Activated naive CD8-positive, alpha-beta T cell treated with anti-CD3 and anti-CD28 coated beads for 36 hours (primary cell): ENCODE measurements at places on chromosomes 4 and X.

DNA sequence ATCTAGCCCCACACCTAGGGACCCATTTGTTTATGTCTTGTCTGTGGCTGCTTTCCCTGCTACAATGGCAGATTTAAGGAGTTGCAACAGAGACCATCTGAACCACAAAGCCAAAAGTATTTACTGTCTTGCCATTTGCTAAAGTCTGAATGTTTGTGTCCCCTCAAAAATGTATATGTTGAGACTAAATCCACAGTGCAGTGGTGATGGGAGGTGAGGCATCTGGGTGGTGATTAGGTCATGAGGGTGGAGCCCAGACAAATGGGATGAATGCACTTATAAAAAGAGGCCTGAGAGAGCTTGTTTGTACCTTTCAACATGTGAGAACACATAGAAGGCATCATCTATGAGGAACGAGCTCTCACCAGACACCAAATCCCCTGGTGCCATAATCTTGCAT lies 137.3 kb downstream of the TMEM144 start:
- no peak for DNase-seq

- DNase-seq: no peak
These were observed 5.3 kb upstream of the FHIP1A start for GRCh38 chr4:151403656-151404055.

DNA sequence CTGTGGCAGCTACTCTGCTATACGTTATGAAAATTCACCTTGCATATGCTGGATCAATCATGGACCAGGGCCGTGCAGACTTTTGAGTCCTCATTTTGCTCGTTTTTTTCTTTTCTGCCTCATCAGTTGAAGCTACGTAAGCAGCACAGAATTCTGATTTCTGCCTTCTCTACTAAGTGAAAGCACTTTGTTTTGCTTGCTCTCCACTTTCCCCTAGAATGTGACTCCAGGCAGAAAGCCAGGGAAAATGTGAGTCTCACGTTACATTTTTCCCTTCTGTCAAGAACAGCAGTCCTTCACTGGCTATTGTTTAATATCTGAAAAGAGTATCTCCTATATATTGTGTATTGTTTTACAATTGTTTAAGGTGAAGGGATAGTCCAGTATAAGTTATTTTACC lies 1840.1 kb downstream of the PCDH7 start:
- DNase-seq: no peak

GRCh38 chr4:92516450-92516849 lies 212.7 kb downstream of the GRID2 start:
- DNase-seq: no peak

- no peak for DNase-seq
These were observed 975.9 kb downstream of the STIM2 start for GRCh38 chr4:27836523-27836922.

GRCh38 chr4:53748328-53748772 lies 157.1 kb upstream of the LNX1 start:
- no peak for DNase-seq

DNA sequence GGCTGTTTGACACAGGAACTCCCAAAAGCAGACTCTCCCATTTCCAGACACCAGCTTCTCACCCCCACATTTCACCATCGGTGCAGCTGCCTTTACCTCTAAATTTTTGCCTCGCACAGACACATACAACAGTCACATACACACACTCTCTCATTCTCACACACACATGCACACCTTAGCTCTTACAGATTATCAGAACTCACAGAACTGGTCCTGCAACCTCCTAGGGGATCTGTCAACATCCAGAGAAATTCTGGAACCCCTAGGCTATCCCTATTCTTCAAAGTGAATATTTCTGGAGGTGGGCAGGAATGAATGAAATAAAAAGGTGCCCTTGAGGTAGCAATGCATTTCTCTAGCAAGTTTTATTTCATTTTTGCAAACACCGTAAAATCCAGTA lies 4.1 kb downstream of the HS6ST2 start:
- no peak for DNase-seq

- DNase-seq: no peak
These were observed 355.7 kb upstream of the NOCT start for GRCh38 chr4:138659812-138660316.

DNA sequence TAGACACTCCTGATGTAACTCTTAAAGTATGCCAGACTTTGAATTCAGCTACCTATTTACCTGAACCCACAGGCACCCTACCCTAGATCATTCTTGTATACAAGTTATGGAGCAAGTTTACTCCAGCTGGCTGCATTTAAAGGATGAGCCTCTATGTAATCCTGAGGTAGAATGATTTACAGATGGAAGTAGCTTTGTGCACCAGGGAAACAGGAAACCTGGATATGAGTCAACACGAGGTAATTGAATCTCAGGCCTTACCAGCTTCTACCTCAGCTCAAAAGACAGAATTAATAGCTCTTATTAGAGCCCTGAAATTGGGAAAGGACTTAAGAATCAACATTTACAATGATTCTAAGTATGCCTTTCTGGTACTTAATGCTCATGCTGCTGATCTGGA lies 119.8 kb downstream of the AGTR2 start:
- DNase-seq: no peak

DNA sequence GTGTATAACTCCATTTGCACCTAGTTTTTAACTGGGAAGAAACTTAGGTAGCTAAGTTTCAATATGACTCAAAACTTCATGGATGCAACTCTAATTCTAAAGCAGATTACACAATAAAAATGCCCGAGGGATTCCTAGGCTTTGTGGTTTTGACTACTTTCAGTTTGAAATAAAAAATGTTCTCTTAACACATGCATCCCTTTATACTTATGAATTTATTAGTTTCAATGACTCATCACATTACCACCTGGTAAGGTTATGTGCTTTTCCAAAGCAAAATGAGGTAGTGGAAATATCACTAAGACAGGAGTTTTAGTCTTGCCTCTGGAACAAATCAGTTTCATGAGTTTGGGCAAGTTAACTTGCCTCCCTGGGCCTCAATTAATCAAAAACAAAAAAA lies 125.5 kb downstream of the OPHN1 start:
- DNase-seq: no peak

DNA sequence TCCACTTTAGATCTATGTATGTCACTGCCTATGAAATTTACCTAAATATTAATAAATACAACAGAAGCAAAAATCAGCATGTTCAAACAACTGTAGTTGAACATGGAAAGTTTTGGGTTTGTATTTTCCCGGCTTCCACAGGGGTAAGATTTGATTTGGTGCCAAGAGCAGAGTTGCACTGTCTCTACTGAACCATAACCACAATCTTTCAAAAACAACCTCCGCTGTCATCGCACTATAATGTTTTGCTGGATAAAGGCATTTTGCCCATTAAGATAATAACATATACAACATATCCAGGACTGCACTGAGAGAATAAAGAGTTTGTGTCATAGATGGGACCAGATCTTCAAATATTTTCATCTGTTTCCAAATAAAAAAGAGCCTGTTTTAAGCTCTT lies 94.9 kb downstream of the TENM3 start:
- no peak for DNase-seq

- DNase-seq: no peak
These were observed 56.9 kb upstream of the INTU start for GRCh38 chr4:127575888-127576287.

DNA sequence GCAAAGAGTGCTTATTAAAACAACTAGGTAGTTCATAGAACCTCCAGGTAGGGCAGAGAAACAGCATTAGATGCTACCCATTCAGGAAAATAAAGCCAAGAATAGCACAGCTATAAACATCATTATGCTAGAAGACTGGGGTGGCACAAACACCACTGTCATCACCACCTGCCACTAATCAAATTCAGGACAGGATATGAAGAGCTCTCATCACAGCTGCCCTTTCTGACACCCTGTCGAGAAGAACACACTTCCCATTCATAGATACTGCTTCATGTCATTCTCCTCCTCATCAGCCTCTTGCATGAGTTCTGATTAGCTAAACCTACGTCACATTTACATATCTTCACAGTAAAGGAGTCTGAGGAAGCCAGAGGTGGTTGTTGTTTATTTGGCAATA lies 692.3 kb upstream of the HS3ST1 start:
- no peak for DNase-seq

- no peak for DNase-seq
These were observed 228.1 kb downstream of the ADAMTS3 start for GRCh38 chr4:72340803-72341431.
